Activated CD4-positive, alpha-beta T cell treated with anti-CD3 and anti-CD28 coated beads, Interleukin-2, amount 50 U/mL, for 1 hour (primary cell): ENCODE measurements at places on chromosomes 11 and 22.
A peak's percentile ranks its signal among the peaks of the same experiment; 100 is the strongest.

- DNase-seq: no peak
These were observed 82.8 kb downstream of the FBXO7 start for GRCh38 chr22:32557444-32557843.

DNA sequence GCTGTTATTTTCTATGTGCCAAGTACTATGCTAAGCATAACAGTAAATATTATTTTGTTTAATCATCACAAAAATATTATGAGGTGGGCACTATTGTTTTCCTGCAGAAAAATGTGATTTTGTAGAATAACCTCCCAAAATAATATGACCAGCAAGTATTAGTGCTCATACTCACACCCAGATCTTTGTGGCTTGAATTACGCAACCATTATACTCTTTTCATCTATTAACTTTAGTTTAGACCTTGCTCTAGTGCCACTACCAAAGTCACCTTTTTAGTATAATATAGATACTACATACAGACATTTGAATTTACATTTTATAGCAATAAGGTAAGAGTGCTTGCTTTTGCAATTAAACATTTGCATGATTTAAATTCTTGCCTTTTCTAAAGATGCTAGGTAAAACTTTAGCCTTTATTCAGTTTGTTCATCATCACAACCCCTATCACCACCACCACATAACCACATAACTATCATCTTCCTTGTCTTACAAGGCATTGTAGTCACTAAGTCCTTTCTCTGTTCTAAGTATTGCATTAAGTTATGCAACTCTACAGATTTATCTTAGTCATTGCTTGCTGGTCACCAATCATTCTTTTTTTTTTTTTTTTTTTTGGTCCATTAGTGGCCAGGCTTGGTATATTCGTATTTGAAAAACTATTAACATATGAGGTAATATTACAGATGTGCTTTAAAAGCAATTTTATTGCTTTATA, 68.4 kb downstream of the GAS2 start:
- no peak for DNase-seq

DNA sequence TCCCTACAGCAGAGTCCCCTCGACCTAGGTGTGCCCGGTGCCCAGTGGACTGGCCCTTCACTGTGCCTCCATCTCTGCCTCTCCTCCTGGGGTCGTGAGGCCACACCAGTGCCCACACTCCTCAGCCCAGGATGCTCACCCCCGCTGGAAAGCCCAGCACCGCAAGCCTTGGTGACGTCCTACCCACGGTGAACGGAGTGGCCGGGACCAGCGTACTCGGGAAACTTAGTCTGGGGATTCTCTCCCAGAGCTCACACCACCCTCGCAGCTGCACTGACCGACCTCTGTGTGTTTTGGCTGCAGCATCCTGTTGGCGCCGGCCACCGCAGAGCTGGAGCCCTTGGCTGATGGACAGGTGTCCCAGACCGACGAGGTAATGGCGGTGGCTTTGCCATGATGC, 35.5 kb upstream of the KRTAP5-7 start:
- DNase-seq: no peak

- DNase-seq: no peak
These were observed 201.7 kb downstream of the ARHGAP42 start for GRCh38 chr11:100888836-100889235.

DNA sequence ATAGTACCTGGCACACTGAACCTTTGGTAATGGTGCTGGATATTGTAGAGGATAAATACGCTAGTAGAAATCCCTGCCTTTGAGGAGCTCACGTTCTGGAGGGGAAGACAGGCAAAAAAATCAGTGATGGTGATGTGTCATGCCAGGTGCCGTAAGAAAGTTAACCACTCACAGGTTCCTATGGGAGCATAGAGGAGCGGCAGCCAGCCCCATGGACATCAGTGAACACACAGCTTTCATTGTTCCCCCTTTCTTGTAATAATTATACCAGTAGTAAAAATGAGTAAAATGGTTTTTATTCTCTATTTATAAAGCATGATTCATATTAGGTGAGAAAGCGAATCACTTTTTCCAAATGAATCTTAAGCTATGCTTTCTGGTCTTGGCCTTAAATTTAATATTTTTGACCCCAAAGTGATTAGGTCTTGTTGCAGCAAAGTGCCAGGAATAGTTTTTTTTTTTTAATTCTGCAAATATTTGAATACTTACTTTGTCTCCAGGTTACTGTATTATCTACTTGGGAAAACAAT, 57.9 kb downstream of the UVRAG start:
- DNase-seq: no peak

GRCh38 chr11:33669598-33670249, 30.9 kb downstream of the C11orf91 start:
- DNase-seq: no peak

GRCh38 chr11:9827708-9828107, 163.8 kb downstream of the SWAP70 start:
- DNase-seq: no peak

GRCh38 chr11:6895010-6895409, 2.7 kb upstream of the OR2D2 start:
- DNase-seq: no peak

DNA sequence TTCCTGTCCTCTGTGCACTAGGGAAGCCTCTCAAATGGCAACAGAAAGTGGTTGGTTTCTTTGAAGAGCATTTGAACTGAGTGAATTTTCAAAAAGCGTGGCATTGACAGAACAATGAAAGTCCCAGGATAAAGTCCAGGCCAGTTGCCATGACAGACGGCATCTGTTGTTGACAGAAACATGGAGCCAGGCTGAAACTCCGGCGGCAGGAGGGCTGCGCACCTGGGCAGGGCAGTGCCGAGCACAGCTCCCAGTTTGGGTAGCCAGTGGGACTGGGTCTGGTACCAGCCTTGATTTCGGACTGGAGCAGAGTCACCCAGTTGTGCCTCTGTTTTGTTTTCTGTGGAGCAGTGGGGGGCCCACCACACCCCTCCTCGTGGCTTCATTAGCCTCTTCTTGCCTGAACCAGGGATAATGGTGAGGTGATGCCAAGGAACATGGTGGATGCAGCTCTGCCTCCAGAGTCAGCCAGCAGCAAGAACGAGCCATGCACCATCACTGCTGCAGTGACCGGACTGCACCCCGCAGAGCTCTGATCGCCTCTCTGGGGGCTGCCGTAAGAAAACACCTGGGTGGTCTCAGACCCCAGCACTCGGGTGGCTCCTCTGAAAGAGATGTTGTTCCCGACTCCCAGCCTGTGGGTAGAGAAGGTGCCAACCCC, 9.8 kb upstream of the SEPTIN5 start:
- no peak for DNase-seq

DNA sequence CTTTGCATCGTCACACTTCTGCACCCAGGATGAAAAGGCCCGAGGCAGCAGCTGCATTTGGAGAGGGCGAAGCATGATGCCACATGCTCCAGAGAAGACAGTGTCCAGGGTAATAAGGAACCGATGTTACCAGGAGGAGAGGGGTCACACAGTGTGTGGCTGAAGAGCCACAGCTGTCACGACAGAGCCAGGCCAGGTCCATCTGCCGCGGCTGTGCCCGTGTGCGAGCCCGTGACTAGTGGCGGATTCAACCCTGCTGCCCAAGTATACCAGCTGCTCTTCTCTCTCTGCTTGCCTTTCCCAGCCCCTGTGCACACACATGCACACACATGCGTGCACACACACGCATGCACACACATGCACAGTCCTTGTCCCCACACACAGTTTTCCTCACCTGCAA, 1432.5 kb downstream of the BRD1 start:
- DNase-seq: no peak

DNA sequence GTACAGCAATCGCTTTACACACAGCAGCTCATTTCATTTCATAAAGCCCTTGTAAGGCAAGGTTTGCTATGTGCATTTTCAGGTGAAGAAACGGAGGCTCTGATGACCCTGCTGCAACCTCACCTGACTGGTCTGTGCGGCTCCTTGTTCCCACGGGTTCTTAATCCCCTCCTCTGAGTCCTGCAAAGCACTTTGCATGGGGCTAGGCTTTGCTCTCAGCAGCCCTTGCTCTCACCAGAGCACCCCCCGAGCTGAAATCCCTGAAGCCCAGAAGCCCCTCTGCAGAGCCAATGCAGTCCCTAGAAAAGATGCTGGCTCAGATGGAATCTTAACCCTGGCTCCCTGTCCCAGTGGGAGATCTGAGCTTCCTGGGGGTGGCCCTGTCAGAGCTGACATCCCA, 11.0 kb upstream of the APOL6 start:
- no peak for DNase-seq

DNA sequence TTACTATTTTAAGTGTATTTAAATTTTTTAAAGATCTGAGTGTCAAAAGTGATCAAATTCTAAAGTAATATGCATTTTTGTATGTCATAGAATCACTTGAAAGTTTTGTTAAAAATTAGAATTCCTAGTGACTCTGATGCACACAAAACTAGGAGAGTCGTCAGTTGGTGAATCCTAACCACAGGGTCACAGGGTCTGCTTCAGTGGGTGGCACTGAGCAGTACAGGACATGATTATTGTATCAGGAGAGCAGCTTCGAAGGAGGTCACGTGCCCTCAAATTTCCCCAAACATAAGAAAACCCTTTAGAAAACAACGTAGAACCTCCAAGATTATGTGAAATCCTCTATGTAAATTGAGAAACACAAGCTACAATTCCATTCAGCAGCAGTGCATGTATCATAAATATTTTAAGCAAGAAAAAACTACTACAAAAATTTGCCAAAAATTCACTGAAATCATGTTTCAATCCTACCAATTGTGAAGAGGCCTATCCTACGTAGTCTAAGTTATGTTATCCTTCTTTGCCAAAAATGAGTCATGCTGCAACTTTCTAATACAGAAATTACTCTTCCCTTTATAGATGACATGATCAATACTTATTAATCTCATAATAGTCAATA, 323.6 kb downstream of the AASDHPPT start:
- no peak for DNase-seq

- peak; percentile 58 for DNase-seq
These were observed 10.7 kb upstream of the RPS3 start for GRCh38 chr11:75388386-75389275.

DNA sequence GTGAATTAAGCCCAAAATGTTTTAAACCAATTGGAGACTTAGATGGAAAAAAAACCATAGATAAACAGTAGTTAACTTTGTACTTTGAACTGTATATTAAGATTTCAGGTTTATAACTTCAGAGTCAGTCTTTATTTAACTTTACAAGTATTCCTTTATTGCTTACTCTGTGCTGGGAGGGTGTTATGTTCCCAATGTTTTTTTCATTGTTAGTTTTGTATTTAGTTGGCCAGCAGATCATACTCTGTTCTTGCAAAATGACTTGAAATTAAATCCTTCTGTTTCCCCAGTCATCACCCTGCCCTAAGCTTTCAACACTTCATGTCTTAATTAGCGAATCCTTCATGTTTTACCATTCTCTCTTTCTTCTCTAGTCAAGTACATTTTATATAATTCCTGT, 25.3 kb downstream of the SIK2 start:
- DNase-seq: no peak

DNA sequence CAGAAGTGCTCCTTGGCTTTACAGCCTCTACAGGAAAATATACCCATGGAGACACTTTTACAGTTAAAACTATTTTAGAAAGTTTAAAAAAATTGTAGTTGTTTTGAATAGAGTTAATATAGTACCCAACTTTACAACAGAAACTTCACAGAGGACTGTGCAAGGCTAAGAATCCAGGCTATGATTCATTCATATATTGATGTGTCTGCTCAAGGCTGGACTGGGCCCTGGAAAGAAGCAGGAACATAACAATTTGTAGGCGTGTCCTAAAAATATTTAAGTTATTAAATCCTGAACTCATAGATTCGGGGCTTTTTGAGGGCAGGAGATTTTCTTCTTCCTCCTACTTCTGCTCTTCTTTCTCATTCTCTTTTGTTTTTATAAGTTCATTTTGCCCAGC, 291.5 kb upstream of the CCDC179 start:
- no peak for DNase-seq
